ENCODE measurements at places on chromosomes 3 and 15.

- no peak for DNase-seq
Observed at GRCh38 chr3:94414418-94414817, 351.6 kb downstream of the NSUN3 start.

DNA sequence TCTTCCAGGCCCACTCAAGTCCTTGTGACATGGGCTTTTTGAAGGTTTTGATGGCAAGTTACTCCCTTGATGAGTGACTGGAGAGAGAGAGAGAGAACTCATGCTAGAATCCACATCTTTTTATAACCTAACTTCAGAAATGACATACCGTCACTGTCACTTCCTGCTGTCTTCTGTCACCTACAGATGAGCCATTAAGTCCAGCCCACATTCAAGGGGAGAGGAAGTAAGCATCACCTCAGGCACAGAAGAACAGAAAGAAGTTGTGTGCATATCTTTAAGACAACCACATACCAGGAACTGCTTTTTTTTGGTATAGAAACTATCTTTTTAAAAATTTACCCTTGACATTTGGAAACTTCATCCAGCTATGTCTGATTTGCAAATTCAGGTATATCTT lies 16.6 kb upstream of the TXNRD3 start:
- DNase-seq, result no peak

GRCh38 chr15:46856839-46857502 lies 860.3 kb upstream of the SEMA6D start:
- no peak for DNase-seq

DNA sequence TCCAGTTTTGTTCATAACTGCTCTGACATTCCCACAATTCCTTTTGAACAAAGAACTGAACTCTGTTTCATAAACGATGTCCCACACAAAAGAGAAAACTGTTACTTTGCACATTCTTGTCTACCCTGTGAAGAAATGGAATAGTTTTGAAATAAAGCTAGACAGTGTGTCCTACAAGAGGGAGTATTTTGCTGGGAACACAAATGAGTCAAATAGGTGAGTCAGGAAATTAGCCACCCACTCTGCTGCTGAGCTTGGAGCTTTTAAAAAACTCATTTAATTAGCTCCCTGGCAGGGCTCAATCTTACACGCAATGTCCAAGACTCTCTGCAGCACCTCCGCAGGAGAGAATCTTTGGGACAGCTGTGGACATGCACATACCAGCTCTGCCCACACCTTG lies 193.4 kb downstream of the SLC9A9 start:
- DNase-seq, result no peak
